GM23338 (cell line): ENCODE measurements at places on chromosomes 5 and 9.

DNA sequence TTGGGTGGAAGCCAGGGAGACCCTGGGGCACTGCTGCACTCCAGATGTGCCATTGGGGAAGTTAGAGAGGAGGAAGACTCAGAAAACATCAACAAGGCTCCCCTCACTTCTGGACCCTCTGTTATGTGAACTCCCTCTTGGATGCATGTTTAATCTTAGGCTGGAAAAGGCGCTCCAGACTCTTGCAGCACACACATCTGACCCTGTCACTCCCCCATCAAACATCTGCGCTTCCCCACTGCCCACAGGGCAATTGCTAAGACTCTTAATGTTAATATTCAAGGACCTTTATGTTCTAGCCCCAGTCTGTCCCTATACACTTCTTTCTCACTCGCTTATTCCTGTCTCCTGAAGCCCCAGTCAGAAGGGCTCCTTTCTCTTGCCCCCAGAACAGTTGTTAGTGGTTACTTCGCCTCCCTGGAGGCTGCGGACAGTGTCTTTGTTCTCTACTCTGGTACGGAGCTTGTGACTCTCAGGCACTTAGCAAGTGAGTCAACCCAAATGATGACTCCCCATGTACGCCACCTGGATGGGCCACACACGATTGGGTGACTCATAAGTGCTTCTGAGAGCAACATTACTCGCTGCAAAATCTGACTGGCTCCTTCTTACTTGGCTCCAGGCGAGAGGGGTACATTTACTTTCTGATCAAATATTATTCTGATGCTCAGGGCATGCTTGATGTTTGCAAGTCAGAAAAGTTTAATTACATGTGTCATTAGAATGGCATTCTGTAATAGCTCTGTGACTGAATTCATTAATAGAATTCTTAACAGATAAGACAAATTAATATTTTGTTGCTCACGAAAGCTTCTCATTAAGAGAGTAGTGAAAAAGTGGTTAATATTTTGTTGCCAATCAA is 193.6 kb downstream of the HSPA4 start:
- H3K36me3 ChIP-seq = no peaks in the 10 kb centered on the region
- no peak for DNase-seq
- no peak overlapping the region for H3K4me3 ChIP-seq
- H3K27me3 ChIP-seq = no peaks in the 10 kb centered on the region
- H3K27ac ChIP-seq = no peak overlapping the region
- no peaks in the 10 kb centered on the region for H3K4me1 ChIP-seq

DNA sequence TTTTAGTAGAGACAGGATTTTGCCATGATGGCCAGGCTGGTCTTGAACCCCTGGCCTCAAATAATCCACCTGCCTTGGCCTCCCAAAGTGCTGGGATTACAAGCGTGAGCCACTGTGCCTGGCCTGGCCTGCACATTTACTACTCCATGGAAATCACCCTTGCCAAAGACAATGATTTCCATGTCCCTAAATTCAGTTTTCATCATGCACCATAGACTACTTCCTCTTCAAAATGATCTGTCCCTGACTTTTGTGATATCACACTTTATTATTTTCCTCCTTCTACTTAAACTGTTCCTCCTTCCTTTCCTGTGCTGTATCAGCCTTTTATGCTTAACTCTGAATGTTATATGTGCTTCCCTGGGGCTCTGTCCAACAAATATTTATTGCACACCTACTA is 20.3 kb downstream of the SLC28A3 start:
- no peak overlapping the region for H3K27ac ChIP-seq
- H3K4me3 ChIP-seq = no peak overlapping the region

DNA sequence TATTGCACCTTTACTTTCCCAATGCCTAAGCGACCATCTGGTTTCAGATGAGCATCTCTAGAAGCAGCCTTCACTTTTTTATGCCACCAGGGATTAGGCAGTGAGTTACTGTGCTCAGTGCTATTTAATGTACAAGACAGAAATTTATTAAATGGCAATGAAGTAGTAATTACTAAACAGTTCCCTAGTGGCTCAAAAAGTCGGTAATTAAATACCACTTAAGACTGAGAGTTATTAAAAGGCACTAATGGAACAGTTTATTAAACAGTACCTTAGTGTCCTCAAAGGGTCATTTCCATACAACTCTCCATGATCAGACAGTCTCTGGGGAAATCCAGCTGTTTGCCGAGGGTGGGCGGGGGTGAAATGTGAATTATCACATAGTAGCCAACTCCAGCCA is 42.3 kb downstream of the LHFPL2 start:
- H3K4me3 ChIP-seq = no peak overlapping the region
- H3K4me1 ChIP-seq = peaks cover 6% of the 10 kb centered on the region; the same call in 1 of the 2 replicates
- no peak for DNase-seq

DNA sequence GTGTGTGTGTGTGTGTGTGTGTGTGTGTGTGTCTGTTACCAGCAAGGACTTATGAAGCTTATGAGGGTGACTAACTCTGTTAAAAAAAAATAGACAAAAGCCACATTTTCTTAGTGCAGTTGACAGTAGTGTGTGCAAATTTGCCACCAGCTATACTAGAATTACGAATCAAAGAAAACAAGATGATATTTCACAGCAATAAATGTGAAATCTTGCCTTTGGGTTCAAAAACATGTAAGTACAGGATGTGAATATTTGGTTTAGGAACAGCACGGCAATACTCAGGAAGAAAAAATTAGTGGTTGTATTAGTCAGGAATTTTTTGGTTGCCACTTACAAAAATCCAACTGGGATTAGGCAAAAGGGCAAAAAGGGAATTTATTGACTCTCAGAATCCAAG is 117.4 kb downstream of the NPR3 start:
- no peak overlapping the region for H3K4me3 ChIP-seq
- no peaks in the 10 kb centered on the region for H3K4me1 ChIP-seq
- no peak for DNase-seq
- no peaks in the 10 kb centered on the region for H3K36me3 ChIP-seq
- no peak overlapping the region for H3K27ac ChIP-seq

- no peaks in the 10 kb centered on the region for H3K36me3 ChIP-seq
- peaks cover 11% of the 10 kb centered on the region; the same call in 1 of the 2 replicates for H3K4me1 ChIP-seq
- no peaks in the 10 kb centered on the region for H3K27me3 ChIP-seq
- peak; percentile 12 for DNase-seq
- H3K4me3 ChIP-seq = no peak overlapping the region
Observed at GRCh38 chr5:29984156-29984540, 1209.3 kb upstream of the CDH6 start.

DNA sequence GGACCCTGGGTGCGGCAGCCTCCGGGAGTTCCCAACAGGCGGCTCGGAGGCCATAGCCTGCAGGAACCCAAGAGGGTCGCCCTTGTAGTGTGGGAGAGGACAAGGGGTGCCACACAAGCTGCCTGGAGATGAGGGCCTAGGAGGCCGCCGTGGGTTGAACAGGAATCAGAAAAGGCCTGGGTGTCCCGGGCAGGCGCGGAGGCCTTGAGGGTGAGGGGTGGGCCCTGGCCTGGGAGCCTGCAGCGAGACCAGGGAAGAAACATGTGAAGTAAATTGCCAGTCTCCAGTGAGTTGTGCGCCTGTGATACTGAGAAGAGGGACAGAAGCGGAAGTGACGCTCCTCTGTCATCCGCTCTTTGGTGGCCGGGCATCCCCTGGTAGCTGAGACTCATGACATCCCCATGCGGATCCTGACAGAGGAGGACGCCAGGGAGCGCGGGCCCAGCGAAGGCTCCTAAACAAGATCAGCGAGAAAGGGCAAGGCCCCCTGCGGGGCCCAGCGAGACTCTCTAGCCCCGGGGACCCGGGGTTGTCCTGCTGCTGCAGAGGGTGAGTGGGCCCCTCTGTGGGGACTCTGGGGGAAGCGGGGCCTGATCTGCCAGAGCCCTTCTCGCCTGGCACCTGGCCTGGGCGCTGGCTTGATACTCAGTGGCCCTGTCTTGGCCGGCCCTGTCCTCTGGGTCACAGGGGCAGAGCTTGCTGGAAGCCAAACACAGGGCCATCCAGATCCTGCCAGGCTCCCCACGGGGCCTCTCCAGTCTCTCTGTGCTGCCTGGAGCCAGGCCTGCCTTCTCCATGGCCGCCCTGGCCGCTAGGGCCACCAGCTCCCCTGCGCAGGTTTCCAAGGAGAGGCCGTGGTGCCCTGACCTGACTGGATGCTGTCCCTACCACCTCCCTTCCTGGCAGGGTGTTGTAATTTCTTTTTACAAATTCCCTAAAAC is 788.4 kb downstream of the TLE4 start:
- no peaks in the 10 kb centered on the region for H3K36me3 ChIP-seq
- H3K27ac ChIP-seq = no peak overlapping the region
- H3K4me3 ChIP-seq = no peak overlapping the region
- DNase-seq = no peak

DNA sequence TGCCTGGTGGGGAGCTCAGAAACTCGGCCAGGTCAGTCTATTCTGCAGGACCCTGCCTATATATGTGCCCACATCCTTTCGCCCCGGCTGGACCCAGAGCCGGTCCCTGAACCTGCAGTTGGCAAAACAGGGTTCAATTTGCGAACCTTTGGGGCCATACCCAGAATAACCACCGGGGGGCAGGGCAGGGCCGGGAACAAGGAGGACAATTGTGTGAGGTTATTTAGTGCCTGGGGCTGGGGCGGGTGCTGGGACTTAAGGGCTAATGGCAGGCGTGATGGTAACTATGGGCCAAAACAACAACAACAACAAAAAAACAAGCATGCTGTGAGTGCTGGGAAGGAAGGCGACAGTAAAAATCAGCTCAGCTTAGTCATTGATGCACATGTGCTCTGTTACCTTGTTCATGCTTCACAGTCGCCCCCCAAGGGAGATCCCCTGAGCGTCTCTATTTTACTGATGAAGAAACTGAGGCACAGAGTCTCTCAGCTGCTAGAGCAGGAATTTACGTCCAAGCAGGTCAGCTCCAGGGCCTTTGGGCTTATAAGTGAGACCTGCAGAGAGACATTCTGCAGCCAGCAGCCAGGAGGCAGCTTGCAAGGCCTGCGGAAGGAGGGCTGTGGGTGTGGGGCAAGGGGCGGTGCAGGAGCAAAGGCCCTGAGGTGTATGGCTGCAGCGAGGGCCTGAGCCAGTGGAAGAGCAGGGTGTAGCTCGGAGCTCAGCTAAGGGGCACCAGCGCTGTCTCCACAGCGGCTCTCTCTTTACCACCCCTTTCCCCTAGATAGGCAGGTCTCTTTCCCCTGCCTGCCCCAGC is 106.0 kb downstream of the PHF2 start:
- H3K27ac ChIP-seq = no peak overlapping the region
- no peak overlapping the region for H3K4me3 ChIP-seq
- H3K27me3 ChIP-seq = no peaks in the 10 kb centered on the region
- H3K36me3 ChIP-seq = no peaks in the 10 kb centered on the region

GRCh38 chr5:684751-685216 is 8.4 kb downstream of the TPPP start:
- no peak overlapping the region for H3K27ac ChIP-seq
- H3K27me3 ChIP-seq = no peaks in the 10 kb centered on the region
- DNase-seq = no peak
- no peak overlapping the region for H3K4me3 ChIP-seq
- H3K36me3 ChIP-seq = no peaks in the 10 kb centered on the region
- H3K4me1 ChIP-seq = no peaks in the 10 kb centered on the region

- no peaks in the 10 kb centered on the region for H3K27me3 ChIP-seq
- no peak overlapping the region for H3K4me3 ChIP-seq
Observed at GRCh38 chr5:122470365-122470764, 158.3 kb downstream of the SNCAIP start.

DNA sequence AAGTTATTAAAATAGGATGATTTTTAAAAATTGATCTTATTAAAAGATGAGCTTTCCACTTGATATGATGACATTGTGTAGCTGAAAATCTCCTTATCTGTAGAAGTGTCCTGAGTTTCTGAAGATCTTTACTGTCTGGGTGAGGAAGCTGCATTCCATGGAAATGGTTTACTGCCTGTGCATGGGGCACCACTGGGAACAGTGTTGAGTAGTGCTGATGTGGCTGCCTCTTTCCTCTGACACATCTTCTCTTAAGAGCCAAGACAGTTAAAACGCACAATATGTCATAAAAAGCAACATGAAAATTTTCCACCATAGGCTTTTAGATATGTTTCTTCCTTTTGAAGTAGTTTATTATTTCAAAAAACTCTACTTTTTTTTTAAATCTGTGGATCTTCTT is 24.6 kb downstream of the SECISBP2 start:
- H3K4me3 ChIP-seq = no peak overlapping the region
- H3K36me3 ChIP-seq = peaks cover 44% of the 10 kb centered on the region; the same call in 1 of the 2 replicates
- H3K4me1 ChIP-seq = no peaks in the 10 kb centered on the region
- H3K27me3 ChIP-seq = no peaks in the 10 kb centered on the region
- H3K27ac ChIP-seq = no peak overlapping the region
- no peak for DNase-seq

- H3K27me3 ChIP-seq = no peaks in the 10 kb centered on the region
- DNase-seq = peak; percentile 55
- peak overlapping the region; percentile 74 for H3K27ac ChIP-seq
- H3K36me3 ChIP-seq = no peaks in the 10 kb centered on the region
- no peak overlapping the region for H3K4me3 ChIP-seq
- H3K4me1 ChIP-seq = peaks cover 11% of the 10 kb centered on the region
Observed at GRCh38 chr5:12865529-12865928, 961.3 kb upstream of the CTNND2 start.

DNA sequence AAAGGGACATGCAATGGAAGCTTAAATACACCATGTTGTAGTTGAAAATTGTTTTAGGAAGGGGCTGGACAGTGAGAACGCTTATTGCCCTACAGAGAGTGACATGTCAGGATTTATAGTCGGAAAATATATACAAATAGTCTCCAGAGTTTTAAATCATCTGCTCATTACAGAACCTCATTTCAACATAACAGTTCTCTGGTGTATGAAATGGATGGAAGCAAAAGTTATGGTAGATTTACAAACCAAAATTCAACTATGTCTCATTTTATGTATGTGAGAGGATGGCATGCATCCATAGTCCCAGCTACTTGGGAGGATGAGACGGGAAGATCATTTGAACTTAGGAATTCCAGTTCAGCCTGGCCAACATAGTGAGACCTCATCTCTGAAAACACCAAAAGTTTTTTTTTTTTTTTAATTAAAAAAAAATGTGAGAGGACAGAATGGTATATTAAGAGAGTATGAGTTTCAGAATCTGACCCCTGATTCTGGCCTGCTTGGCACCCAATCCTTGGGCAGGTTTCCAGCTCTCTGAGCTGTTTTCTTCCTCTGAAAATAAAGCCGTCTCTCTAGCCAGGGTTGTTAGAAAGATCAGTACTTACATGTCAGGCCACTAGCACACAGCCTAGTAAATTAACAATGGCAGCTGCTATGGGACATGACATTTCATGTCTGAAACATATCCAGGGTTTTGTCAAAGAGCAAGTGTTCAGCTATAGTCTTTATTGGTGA is 40.1 kb downstream of the IQGAP2 start:
- no peak overlapping the region for H3K4me3 ChIP-seq
- H3K4me1 ChIP-seq = peaks cover 12% of the 10 kb centered on the region
- no peak overlapping the region for H3K27ac ChIP-seq
- H3K27me3 ChIP-seq = no peaks in the 10 kb centered on the region
- no peak for DNase-seq
- H3K36me3 ChIP-seq = no peaks in the 10 kb centered on the region

DNA sequence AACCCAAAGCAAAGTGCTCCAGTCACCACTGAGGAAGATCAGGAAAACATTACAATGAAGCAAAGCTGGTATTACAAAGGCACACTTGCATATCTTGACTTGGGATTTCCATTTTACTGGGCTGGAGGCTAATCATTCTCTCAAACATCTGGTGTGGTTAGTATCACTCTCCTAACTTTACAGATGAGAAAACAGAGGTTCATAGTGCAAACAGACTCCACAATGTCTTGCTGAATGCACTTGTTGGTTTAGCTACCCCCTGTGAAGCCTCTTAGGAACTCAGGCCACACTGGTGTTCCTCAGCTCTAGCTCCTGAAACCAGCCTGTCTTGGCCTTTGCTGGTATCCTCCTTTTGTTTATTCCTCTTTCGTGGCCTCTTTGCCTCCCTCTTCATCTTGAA is 29.5 kb upstream of the SMAD5 start:
- no peak overlapping the region for H3K27ac ChIP-seq
- H3K4me3 ChIP-seq = no peak overlapping the region
